ENCODE measurements at places on chromosomes 3 and 15.

DNA sequence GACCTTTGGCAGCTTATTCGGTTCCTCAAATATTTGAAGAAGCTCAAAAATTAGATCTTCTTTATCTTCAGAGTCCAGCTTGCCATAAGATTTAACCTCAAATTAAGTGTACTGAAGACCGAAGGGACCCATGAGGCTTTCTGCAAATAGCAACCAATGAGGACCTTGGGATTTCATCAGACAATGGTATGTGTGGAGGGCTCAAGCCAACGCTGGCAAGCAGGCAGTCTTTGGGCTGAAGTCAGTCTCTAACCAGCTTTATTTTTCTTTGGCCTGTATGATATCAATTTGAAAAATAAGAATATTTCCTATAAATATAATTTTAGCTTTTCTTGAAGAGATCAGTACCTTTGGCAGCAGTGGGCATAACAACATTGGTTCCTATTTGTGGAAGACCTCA lies 692.7 kb downstream of the MCTP2 start:
- no peak overlapping the region for H3K27ac ChIP-seq
- DNase-seq = no peak
- no peaks in the 10 kb centered on the region for H3K4me1 ChIP-seq
- no peaks in the 10 kb centered on the region for H3K36me3 ChIP-seq
- no peak overlapping the region for H3K4me3 ChIP-seq
- no peaks in the 10 kb centered on the region for H3K27me3 ChIP-seq

DNA sequence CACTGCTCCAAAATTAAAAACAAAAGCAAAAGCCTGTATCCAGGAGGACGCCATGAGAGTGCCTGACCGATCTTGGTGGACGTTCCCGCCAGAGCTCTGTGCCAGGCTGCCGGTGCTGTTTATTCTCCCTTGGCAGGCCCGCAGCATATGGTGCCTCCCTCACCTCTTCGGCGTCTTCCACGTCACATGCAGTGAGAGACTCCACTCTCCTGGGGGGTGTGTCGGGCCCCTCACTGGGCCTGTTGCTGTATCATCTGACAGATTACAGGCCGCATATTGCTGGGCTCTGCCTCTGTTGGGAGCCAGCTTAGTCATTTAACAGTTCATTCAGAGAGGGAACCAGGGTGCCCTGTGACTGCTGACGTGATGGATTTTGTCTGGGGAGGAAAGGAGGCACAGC lies 86.4 kb upstream of the ARRDC4 start:
- no peaks in the 10 kb centered on the region for H3K4me1 ChIP-seq
- H3K27ac ChIP-seq = no peak overlapping the region
- no peak for DNase-seq
- H3K4me3 ChIP-seq = no peak overlapping the region

- H3K36me3 ChIP-seq = no peaks in the 10 kb centered on the region
- no peaks in the 10 kb centered on the region for H3K27me3 ChIP-seq
- H3K4me1 ChIP-seq = no peaks in the 10 kb centered on the region
- DNase-seq = no peak
- no peak overlapping the region for H3K27ac ChIP-seq
- no peak overlapping the region for H3K4me3 ChIP-seq
Observed at GRCh38 chr15:37015035-37015434, 85.3 kb downstream of the MEIS2 start.

DNA sequence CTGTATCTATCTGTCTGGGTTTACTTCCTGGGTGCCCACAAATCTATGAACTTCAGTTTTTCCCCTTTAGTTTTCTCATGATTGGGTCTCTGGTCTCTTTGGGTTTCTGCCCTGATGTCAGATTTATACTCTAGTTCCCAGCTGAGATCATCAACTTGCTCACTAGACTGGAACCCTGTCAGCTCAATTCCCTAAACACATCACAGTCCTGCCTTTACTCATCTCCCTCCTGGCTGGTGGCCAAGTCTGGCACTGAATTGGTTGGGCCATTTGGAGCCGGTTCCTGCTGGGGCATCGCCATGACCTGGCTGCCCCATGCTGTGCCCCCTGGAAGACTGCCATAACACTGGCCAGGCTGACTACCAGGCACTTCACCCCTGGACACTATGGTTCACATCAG lies 345.3 kb downstream of the CHST2 start:
- H3K36me3 ChIP-seq = no peaks in the 10 kb centered on the region
- no peak overlapping the region for H3K27ac ChIP-seq

DNA sequence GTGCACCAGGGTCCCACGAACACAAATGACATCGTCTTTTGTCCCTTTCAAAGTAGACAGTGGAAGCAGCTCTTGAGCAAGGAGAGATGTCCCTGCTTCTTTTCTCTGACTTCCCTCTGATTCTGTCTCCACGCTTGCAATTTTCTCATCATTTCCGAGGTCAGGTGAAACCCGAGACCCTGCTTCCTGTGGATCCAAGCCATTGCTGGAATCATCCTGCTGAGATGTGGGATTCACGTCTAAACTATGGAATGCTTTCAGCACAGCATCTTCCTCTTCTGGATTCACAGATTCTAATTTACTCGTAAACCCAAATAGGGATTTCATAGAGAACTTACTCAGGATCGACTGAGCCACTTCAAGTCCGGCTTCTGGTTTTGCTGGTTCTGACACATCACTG lies 127.1 kb downstream of the FMN1 start:
- H3K4me3 ChIP-seq = no peak overlapping the region
- DNase-seq = no peak

GRCh38 chr3:127063916-127064315 lies 81.0 kb downstream of the PLXNA1 start:
- no peaks in the 10 kb centered on the region for H3K4me1 ChIP-seq
- H3K4me3 ChIP-seq = no peak overlapping the region
- no peaks in the 10 kb centered on the region for H3K36me3 ChIP-seq
- H3K27me3 ChIP-seq = no peaks in the 10 kb centered on the region

DNA sequence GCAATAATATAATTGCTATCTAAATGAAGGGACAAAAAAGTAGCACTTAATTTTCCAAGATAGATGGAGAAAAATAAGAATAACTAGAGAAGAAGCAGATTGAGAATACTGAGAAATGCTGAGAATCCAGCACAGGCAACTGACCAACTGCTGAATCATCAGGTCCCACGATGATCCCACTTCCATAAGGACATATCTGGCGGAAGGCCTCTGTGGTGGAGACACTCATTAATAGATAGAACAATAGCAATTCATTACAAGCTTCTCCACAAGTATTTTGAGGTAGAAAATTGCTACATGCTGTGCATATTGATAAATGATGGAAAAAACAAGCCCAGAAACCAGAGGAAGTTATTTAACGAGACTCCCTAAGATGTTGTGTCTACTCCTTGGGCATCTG lies 105.9 kb downstream of the DUT start:
- no peaks in the 10 kb centered on the region for H3K27me3 ChIP-seq
- H3K36me3 ChIP-seq = no peaks in the 10 kb centered on the region
- no peak overlapping the region for H3K27ac ChIP-seq
- H3K4me3 ChIP-seq = no peak overlapping the region

- no peaks in the 10 kb centered on the region for H3K36me3 ChIP-seq
- H3K4me3 ChIP-seq = no peak overlapping the region
- no peaks in the 10 kb centered on the region for H3K27me3 ChIP-seq
- no peaks in the 10 kb centered on the region for H3K4me1 ChIP-seq
- no peak overlapping the region for H3K27ac ChIP-seq
- DNase-seq = no peak
Observed at GRCh38 chr3:55802816-55803215, 315.7 kb upstream of the WNT5A start.

DNA sequence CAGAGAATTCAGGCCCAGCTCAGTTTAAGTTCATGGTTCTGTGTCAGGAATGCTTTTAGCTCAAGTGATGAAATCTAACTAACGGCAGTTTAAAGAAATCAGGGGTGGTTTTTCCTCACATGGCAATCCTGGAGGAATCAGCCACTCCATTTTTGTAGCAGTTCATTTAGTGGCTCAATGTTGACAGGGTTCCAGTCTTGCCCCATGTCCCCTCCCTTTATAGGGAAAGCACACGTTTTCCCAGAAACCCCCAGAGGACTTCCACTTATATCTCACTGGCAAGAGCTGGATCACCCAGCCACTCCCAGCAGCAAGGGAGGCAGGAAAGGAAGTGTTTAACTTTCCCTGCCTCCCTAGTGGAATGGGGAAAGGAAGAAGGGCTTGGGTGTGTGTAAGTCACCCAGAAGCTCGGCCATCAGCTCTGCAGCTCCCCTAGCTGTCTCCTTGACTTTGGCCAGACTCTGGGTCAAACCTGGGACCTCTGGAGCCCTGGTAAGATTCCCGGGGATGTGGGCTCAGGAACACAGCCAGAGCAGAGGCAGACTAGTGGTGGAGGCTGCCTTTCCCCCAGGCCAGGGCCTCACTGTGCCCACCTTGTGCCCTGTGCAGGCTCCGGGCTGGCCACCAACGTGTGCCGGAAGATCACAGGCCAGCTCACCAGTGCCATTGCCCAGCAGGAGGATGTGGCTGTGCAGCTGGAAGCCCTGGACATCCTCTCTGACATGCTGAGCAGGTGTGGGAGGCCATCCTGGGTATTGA lies 11.3 kb downstream of the CAND2 start:
- no peaks in the 10 kb centered on the region for H3K27me3 ChIP-seq
- DNase-seq = no peak
- peaks cover 7% of the 10 kb centered on the region for H3K4me1 ChIP-seq
- H3K4me3 ChIP-seq = no peak overlapping the region

GRCh38 chr3:170044271-170044670 lies 6.5 kb downstream of the GPR160 start:
- H3K27ac ChIP-seq = no peak overlapping the region
- H3K27me3 ChIP-seq = no peaks in the 10 kb centered on the region
- peaks cover 19% of the 10 kb centered on the region for H3K4me1 ChIP-seq
- DNase-seq = no peak
- H3K4me3 ChIP-seq = no peak overlapping the region

DNA sequence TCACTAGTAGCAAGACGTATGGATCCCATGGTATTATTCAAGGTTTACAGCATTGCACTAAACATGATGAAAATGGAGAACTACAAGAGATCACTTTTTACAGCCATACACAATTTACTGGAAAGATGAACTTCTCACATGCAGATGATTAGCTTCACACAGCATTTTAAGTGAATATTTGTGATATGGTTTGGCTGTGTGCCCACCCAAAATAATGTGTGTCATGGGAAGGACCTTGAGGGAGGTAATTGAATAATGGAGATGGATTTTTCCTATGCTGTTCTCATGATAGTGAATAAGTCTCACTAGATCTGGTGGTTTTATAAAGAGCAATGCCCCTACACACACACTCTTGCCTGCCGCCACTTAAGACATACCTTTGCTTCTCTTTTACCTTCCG lies 662.0 kb upstream of the CCDC54 start:
- no peaks in the 10 kb centered on the region for H3K4me1 ChIP-seq
- H3K36me3 ChIP-seq = no peaks in the 10 kb centered on the region
- H3K27me3 ChIP-seq = no peaks in the 10 kb centered on the region
- DNase-seq = no peak
- H3K4me3 ChIP-seq = no peak overlapping the region

- H3K4me1 ChIP-seq = peaks cover 9% of the 10 kb centered on the region
- DNase-seq = no peak
- H3K27me3 ChIP-seq = peaks cover 8% of the 10 kb centered on the region
- no peak overlapping the region for H3K27ac ChIP-seq
Observed at GRCh38 chr15:41507820-41508290, 5.8 kb downstream of the LTK start.

DNA sequence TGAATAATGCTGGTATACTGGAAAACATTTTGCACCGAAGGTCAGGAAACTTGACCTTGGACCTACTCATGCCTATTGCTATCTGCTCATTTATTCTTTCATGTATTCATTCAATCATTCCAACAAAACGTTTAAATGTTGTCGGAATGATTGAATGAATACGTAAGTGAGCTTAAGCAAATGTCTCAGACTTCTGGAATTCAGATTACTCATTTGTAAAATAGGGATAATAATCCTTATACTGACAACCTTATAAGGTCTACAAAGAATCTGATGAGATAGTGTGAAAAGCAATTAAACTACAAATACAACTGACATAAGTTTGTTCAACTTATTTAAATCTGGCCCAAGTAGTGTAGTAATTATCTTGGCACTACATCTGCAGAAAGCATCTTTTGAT lies 288.7 kb downstream of the WDR72 start:
- H3K4me3 ChIP-seq = no peak overlapping the region
- no peak overlapping the region for H3K27ac ChIP-seq
- DNase-seq = no peak
- no peaks in the 10 kb centered on the region for H3K27me3 ChIP-seq
- no peaks in the 10 kb centered on the region for H3K36me3 ChIP-seq
- H3K4me1 ChIP-seq = no peaks in the 10 kb centered on the region

- H3K4me3 ChIP-seq = no peak overlapping the region
- H3K27ac ChIP-seq = no peak overlapping the region
- no peak for DNase-seq
Observed at GRCh38 chr3:148884261-148884660, 19.2 kb downstream of the CPA3 start.

DNA sequence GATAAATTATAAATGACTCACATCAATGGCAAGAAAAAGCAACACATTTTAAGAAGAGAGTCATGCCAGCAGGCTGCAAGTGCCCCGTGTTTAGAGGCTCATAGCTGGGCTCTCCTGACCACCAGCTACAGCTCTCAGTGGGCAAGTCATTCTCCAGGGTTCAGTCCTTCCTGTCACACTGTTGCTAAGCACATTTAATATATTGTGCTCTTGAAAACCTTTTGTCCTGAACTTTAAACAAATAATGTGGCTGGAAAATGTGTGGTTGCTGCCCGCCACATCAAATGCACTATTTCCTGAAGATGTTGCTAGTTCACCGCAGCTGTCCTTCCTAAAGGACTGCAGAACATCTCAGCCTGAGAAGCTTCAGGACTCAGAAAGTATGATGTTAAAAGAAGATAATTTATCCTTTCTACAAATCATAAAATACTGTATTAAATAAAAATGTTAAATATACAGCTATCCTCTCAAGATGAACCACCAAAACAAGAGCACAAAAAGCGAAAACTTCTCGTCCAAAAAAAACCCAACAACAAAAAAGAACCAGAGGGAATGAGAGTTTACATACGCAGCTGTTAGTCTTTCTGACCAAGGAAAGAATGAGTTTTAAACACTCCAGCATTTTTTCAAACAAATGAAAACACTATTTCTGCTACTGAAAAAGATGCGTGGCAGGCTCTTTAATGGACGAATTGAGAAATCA lies 951 bp downstream of the TARS3 start:
- no peaks in the 10 kb centered on the region for H3K27me3 ChIP-seq
- H3K27ac ChIP-seq = peak overlapping the region; percentile 88
- peak overlapping the region; percentile 77 for H3K4me3 ChIP-seq

GRCh38 chr15:38049891-38050290 lies 115.5 kb downstream of the TMCO5A start:
- no peak for DNase-seq
- H3K4me3 ChIP-seq = no peak overlapping the region
- no peak overlapping the region for H3K27ac ChIP-seq
- H3K36me3 ChIP-seq = no peaks in the 10 kb centered on the region
